HepG2 (cell line): ENCODE measurements at places on chromosomes 4 and X.

DNA sequence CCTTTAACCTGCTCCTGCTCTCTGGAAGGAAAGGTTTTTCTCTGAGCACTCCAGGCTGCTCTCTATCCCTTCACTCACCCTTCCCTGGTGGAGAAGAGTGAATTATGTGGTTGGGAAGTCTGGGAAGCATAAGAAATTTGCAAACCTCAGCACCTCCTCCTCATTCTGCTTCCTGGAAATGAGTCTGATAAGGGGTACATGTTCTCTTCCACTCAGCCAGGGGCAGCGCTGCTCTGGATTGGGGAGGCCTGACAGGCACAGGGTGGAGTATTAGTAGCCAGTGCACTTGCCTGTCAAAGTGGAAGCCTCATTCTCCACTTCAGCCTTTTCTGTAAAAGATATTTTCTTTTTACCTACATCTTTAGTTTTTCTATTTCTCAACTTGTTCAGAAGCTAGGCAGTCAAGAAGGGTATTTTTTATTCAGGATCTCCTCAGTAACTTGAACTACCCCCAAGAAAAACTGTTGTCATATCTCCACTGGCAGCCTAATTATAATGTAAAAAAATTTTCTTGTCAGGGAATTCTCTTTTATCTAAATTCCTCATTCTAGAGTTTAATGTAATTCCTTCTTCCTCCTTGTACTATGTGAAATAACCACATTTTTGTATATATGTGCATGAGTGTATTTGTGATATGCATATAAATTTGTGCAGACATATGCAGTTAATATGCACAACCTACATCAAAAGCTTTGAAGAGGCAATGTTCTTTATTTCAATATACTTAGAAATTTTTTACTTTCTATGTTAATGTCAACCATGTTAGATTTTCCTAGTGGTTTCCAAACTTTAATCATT, 15.3 kb downstream of the ADAMTS3 start:
- DNase-seq = no peak

DNA sequence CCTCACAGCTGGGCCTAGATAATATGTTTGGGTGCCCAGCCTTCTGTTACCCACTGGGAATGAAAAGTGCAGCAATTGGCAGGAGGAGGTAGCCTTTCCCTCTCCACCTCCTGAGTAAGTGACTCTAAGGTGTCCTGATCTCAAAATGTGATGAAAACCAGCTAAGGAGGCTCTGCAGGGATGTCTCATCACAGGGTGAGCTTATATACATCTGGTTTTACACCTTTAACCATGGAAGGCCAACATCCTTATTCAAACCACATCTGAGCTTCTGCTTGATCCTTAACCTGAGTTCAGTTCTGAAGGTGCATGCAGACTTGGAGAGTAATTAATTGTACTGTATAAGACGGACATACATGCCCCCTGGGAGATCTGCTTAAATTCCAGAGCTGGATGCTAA, 53.7 kb downstream of the HOPX start:
- DNase-seq = no peak

GRCh38 chr4:109576462-109576861, 16.4 kb downstream of the MCUB start:
- DNase-seq = no peak

- DNase-seq = no peak
Measured at GRCh38 chr4:118284169-118284568, 68.6 kb downstream of the PRSS12 start.

- no peak for DNase-seq
Measured at GRCh38 chr4:37477126-37477525, 209.1 kb downstream of the RELL1 start.

DNA sequence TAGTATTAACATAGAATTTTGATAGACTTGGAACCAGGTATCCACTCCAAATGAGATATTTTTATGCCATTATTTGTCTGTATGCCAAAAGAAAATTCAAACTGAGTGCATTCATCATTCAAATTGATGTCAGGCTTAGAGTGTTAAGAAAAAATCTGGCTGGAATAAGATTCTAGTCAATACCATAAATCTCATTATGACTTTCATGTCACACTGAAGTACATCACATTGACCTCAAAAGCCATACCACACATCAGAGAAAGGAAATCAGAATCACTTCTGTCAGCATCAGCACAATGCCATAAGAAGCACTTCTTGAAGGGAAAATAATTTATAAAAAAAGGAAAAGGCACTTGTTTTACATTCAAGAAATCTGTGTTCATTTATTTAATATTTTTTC, 119.0 kb upstream of the BMP3 start:
- DNase-seq = no peak

DNA sequence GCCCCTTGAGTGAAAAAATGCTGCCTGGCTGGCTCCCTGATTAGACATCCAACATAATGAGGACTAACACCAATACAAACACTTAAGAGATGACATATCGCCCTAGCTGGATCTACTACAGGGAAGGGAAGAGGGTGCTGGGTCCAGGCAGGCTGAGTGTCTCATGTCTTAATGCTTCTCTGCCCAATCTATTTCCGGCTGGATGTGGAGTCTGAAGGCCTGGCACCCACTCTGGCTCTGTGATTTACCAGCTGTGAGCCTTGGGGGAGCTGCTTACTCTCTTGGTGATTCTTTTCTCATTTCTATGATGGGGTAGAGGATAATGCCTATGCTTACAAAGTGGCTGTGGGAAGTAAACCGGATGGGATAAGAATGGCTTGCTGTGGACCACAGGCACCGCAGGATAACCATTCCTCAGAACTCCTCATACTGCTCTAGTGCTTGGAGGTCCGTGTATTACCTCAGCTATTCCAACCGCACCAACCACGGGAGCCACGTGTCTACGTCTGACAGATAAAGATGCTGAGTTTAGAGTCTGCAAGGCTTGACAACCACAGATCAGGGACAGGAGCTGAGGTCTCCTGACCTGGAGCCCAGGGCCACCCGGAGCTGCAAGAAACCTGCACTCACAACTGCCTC, 161.7 kb downstream of the AFAP1 start:
- no peak for DNase-seq

DNA sequence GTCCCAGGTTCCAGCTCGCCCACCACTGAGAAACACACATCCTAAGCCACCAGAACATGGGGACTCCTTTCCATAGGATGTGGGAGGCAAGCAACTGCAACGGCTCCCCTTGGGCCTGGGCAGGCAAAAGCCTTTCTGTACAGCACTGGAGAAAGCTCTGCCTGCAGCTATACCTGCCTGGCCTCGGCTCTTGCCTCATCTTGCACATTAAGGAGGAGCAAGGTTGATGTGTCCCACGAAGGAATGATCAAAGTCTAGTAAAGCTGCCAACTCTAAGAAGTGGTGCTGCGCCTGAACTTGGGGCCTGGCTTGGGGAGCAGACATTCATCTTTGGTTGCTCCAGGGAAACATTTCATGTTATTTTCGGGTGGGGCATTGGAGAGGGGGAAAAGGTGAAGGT, 19.6 kb downstream of the CCNG2 start:
- no peak for DNase-seq

- DNase-seq = no peak
Measured at GRCh38 chr4:100286636-100287035, 96.4 kb upstream of the DDIT4L start.

- DNase-seq = no peak
Measured at GRCh38 chrX:53718073-53718472, 31.6 kb upstream of the HUWE1 start.

DNA sequence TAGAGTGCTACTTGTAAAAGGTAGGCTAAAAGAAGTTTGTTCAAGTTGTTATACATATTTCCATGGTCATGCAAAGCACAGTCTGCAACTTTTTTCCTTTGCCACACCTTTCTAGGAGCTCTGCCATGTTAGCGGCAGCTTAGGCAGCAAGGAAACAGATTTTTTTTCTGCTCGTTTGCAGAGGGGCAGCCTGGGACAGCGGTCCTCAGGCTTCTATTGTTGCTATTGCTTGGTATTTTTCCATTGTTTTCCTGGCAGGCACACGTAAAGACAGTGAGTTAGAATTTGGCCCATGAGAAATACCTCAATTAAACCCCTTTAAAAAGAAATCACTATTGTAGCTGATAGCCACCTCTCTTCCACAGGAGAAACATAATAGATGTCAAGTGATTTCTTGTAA, 391.4 kb downstream of the SH2D1A start:
- DNase-seq = no peak

- DNase-seq = peak; percentile 56
Measured at GRCh38 chr4:3880615-3881120, 114.5 kb downstream of the ADRA2C start.

- DNase-seq = no peak
Measured at GRCh38 chr4:40923316-40924095, 173.8 kb downstream of the NSUN7 start.

DNA sequence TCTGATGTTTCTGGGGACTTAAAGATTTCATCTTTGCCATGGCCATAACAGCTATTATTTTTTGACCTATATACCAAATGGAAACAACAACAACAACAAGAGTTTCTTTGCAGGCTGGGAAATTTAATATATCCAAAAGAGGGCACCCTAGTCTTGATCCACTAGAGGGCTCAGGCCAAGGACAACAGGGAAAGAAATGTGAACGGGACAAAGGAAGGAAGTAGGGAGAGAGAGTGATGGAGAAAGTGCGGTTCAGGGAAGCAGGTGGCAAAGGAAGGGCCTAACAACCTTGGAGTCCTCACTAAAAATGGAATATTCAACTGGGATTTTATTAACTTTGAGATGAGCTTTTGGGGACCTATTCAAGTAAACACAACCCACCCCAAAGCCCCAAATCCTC, 67.8 kb upstream of the SCML1 start:
- no peak for DNase-seq

- DNase-seq = no peak
Measured at GRCh38 chr4:67049446-67049845, 495.9 kb downstream of the CENPC start.

- DNase-seq = no peak
Measured at GRCh38 chrX:15310117-15310516, 5.3 kb downstream of the ASB11 start.

- peak; percentile 15 for DNase-seq
Measured at GRCh38 chr4:128635141-128635954, 174.2 kb upstream of the JADE1 start.

DNA sequence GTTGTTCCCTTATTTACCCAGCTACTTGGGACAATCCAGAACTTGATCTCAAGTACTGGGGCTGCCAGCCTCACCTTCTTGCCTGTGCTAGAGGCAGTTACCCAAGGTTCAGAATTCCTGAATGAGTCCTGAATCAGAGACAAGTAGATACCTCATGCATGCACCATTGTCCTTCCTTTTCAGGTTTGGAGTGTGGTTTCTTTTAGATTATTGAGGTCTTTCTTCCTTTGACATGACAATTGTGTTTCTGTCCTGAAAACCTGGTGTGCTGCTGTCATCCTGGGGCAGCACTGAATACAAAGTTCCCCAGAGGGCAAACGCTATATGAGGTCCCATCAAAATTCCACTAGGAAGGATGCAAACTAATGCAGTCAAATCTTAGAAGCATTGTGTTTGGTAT, 3.5 kb downstream of the CXCL2 start:
- no peak for DNase-seq

- DNase-seq = no peak
Measured at GRCh38 chrX:48714573-48714972, 18.0 kb downstream of the SUV39H1 start.

DNA sequence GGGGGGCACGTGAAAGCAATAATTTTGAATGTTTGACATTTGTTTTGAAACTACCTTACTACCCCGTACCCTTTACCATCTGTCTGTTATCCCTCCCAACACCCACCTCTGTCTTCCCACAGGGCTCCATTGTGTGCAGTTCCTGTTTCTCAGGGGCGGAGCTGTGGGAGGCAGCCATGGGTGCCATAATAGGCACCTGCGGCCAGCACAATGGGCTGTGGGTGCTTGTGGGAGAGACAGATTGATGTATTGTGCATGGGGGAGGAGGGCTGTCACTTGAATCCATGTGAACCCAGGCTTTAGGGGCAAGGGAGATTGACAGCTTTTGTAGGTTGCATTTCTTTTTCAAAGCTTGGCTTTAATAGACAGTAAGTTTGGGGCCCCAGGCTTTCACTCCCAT, 122.6 kb upstream of the CXorf66 start:
- no peak for DNase-seq

GRCh38 chr4:52560844-52561280, 98.2 kb downstream of the USP46 start:
- DNase-seq = no peak

GRCh38 chrX:4710618-4711433, 997.4 kb upstream of the PRKX start:
- peak; percentile 23 for DNase-seq

DNA sequence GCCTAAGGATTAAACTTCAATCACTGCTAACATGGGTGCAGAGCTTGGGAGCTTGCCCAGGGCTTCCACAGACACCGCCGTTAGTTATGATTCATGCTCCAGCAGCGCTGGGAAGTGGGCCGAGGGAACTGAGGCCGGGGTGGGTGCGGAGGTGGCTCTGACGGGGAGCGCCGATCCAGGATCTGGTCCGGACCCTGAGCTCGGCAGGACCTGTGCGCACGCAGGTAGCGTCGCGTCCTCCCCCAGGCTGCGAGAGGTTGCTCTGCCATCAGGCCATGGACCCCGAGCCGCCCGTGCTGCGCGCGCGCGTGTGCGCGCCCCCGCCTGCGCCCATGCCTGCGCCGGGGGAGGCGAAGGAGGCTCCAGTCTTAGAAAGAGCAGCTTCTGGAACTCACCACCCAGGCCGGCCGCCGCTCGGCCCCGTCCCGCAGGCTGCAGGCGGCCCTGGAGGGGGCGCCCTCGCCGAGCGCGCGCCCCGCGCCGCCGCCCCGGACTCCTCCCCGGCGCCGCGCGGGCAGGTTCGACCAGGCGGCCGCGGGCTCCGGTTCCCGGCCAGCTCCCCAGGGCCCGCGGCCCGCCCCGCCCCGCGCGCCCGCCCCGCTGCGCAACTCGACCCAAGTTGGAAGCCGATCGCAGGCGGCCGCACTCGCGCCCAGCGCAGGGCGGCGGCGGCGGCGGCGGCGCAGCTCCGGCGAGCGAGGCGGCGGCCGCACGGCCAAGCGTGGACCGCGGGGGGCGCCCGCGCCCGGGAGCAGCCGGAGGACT, 732 bp upstream of the ADRA2C start:
- peak; percentile 41 for DNase-seq

DNA sequence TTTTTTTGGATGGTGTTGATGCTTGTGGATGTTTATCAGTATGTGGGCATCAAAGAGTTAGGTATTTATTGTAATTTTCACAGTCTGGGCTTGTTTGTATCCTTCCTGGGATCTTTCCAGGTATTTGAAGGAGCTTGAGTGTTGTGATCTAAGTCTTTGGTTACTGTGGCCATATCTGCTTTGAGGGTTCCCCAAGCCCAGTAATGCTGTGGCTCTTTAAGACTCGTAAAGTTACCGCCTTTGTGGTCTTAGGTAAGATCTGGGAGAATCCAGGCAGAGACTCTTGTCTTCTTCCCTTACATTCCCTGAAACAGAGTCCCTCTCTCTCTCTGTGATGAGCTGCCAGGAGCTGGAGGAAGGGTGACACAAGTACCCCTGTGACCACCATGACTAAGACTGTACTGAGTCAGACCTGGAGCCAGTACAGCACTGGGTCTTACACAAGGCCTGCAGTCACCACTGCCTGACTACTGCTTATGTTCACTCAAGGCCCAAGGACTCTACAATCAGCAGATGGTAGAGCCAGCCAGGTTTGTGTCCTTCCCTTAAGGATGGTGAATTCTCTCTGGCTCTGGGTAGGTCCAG, 62.2 kb downstream of the FMR1NB start:
- DNase-seq = no peak
